ENCODE measurements at places on chromosomes 2 and 18. TPM values are rescaled to one million over a fixed set of nuclear protein-coding genes. Genes with fewer than 3 reads are reported as not detected.
A peak's percentile ranks its signal among the peaks of the same experiment; 100 is the strongest.

MATN3 gene
- 2.0 TPM for polyA plus RNA-seq

DNA sequence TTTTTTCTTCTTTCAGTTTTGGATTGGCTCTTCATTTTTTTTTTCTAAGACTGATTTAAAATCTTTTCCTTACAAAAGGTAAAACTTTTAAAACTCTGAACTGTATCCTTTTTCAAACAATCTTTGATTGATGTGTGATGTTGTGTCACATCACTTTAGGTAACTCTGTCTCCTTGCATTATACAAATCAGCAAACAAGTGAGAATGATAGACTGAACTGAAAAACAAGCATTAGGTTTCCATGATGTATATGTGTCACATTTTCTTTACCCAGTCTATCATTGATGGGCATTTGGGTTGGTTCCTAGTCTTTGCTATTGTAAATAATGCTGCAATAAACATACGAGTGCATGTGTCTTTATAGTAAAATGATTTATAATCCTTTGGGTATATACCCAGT, 655.7 kb downstream of the LRRTM4 start:
- DNase-seq = no peak

DNA sequence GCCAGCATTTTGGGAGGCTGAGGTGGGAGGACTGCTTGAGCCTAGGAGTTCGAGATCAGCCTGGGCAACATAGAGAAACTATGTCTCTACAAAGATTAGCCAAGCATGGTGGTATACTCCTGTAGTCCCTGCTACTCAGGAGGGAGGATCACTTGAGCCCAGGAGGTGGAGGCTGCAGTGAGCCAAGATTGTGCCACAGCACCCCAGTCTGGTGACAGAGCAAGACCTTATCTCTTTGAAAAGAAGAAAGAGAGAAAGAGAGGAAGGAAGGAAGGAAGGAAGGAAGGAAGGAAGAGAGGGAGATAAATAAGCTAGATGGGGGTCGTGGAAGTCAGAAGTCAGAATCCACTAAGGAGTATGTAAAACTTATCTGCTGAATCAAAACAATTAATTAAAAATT, 16.2 kb downstream of the GPR75 start:
- DNase-seq = no peak

DNA sequence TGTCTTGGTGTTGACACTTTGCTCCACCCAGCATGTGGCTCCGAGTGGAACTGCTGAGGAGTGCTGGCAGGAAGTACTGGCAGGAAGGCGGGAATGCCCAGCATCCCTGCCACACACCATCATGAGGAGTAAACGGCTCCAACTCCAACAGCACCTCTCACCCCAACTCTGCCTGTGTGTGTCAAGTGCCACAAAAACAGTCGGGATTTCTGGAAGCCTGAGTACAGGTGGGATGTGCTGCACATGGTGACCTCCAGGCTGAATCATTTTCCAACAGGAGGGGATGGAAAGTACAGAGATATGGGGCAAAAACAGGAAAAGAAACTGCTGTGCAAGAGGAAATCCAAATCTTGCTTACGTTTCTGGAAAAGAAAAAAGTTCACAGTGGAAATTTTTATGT, 53.6 kb downstream of the PARD6G start:
- no peak for DNase-seq

GRCh38 chr2:201779901-201780673, 646 bp downstream of the ALS2 start:
- peak; percentile 64 for DNase-seq

GRCh38 chr2:239748811-239749210, 276.3 kb downstream of the NDUFA10 start:
- DNase-seq = no peak

AGXT gene
- not detected for polyA plus RNA-seq

DNA sequence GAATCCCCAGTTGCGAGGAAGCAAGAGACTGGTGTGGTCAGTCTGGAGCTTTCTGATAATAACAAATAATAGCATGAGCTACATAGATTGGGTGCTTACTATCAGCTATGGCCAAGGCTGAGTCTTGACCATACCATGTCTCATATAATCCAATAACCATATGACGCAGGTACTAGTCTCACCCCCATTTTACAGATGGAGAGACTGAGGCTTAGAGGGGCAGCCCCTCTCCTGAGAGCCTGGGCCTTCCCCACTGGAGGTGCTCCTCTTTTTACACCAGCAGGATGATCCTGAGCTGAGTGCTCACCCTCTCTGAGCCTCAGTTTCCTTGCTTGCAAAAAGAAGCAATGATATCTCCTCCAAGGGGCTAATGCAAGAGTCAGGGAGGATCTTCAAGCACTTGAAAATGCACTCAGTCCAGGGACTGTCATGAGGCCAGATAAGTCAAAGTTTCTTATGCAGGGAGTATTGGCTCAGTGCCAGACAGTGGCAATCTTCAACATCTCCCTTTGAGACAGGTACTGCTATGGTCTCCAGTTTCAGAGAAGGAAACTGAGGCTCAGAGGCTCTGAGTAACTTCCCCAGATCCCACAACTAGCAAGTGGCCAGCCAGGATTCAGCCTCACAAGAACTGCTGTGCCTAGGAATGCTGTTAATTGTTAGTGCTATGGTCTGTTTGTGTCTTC, 149.7 kb downstream of the TFCP2L1 start:
- DNase-seq = no peak

SPATS2L gene
- 116 TPM for polyA plus RNA-seq

- no peak for DNase-seq
These were observed 21.6 kb downstream of the PXDN start for GRCh38 chr2:1722692-1723091.

DNA sequence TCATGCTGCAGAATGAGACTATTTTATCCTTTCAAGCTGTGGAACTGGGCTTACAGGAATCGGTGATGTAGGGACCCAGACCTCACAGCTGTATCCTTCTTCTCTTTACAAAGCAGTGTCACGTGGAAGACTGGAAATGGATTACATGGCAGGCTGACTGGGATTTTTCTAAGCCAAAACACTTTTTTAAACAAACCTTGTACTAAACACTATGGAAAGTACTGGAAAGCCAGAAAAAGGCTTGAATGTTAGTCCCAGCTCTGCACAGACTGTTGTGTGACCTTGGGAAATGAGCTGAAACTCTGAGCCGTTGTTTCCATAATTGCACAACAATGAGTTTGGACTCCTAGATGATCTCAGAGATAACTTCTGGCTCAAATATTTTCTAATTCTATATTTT, 7.6 kb upstream of the ADAM23 start:
- peak; percentile 41 for DNase-seq

GRCh38 chr2:234679741-234680687, 183.1 kb upstream of the ARL4C start:
- peak; percentile 91 for DNase-seq

HADHA gene
- 122 TPM for polyA plus RNA-seq

- DNase-seq = no peak
These were observed 260.7 kb upstream of the SESTD1 start for GRCh38 chr2:179525340-179525739.

DNA sequence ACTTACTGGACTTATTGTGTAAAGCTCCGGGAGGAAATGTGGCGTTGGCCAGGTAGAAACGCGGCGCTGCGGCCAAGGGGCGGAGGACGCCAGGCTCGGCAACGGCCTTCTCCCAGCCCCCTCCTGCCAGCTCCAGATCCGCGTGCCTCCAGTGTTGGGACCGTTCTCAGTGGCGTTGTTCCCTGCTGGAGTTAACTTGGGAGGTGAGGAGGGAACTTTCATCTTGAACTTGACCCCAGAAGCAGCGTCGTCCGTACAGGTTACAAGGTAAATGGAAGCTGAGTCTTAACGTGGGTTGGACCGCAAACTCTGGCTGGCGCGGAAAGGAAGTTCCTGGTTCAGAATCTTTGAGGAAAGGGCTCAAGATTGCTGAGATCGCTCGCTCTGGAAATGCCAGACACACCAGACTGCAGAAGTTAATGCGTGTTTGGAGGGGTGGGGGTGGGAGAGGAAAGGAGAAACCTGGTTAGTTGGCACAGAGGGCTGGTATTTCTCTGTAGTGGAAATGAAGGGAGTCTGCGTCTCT, 1.3 kb downstream of the TANC1 start:
- peak; percentile 55 for DNase-seq

UGT1A4 gene
- polyA plus RNA-seq = not detected

DNA sequence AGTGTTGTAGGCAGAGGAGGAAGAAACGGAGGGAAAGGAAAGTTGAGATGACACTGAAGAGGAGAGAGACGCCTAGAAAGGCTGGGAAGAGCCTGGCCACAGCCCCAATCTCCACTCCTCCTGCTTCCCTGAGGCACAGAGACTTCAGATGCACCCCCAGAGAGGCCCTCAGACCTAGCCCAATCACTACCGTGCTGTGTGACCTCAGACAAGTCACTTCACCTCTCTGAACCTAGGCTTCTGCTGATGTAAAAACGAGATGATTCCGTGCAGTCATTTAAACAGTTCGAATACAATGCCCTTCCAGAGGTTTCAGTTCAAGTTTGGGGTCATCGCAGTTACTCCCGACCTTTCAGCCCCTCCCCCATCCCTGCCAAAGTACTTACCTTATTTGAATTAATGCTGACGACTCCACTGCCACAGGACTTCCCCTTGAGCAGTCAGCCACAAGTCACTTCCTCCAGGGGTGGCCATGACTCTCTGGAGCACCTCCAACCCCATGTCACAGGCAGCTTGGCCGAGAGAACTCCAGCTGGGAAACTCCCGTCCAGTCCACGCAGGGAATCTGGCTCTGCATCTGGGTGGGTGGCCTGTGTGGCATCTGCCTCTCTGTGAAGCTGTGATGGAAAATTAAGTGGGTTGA, 105.2 kb upstream of the ID2 start:
- no peak for DNase-seq

LIMS3 gene
- 7.6 TPM for polyA plus RNA-seq

DNA sequence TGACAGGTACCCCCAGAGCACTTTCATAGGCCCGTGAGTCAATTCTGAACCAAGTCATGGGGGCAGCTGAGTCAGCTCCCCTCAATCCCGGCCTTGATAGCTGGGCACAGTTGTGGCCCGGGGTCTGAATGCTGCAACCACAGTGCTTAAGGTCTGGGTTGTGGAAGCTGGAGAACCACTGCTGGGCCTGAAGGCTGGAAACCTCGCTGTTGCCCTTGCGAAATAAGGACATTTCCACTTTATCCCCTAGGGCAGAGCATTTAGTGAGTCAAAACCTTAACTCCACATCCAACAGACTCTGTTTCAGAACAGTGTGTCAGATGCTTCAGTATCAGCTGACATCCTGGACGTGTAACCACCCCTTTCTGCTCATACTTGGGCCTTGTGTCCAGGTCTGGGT, 58.6 kb downstream of the SP110 start:
- DNase-seq = peak; percentile 76

DNA sequence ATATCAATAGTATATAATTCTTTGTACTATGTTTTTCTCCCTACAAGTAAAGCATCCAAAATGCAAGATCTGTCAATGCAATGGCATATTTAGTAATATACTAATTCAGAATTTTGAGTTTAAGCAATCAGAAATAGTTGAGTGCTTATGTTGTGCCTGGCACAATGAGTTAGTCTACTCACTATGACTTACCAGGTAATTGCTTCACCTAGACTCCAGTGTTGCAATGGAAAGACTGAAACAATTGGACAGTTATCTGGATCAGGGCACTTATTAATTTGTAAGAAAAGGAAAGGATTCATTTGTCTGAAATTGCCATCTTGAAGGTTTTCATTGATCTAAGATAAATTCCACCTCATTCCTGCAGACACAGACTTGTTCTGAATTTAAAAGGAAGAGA, 97.6 kb upstream of the TCF4 start:
- no peak for DNase-seq

DNA sequence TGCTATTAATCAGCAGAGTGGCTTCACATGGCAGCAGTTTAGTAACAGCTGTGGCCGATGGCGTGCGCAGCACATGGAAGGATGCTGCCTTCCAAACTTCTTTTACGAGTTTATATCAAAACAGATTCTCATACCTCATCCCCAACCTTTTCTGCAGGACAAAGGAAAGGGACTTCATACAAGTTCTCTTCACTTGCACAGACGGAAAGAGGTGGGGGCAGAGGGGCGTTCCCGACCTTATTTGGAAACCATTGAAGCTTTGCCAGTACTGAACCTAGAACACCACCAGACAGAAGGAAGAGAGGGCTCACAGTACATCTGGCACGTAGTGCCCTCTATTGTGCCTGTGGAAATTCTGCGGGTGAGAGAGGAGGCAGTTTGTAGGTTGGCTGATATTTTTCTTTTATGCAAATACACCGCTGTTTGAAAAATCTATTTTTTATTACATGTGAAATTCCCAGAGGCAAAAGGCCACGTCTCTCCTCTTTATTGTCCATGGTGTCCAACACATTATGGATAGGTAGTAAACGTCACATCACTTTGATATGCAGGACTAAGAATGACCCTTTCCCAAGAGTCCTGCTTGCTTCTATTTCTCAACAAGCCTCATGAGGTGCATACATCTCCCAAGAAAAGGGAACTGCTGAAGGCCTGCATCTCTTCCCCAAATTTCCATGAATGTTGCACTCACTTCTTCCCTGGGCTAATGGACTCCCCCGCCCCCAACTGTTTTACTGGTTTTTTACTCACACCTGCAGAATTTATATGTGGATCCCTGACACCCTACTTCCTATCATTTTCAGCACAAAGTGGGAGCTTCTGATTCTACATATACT, 31.3 kb downstream of the COLEC12 start:
- DNase-seq = no peak

OR6B2 gene
- not detected for polyA plus RNA-seq

SLC9A4 gene
- polyA plus RNA-seq = not detected

GRCh38 chr2:171180229-171180930, 19.7 kb upstream of the TLK1 start:
- DNase-seq = no peak

- DNase-seq = peak; percentile 49
These were observed 55.8 kb downstream of the ID2 start for GRCh38 chr2:8737571-8738175.

- no peak for DNase-seq
These were observed 114.3 kb downstream of the FIGN start for GRCh38 chr2:163621445-163622004.

GRCh38 chr2:171141320-171141719, 19.4 kb downstream of the TLK1 start:
- DNase-seq = peak; percentile 31

GRCh38 chr2:69628325-69629021, 15.1 kb downstream of the AAK1 start:
- DNase-seq = no peak

DNA sequence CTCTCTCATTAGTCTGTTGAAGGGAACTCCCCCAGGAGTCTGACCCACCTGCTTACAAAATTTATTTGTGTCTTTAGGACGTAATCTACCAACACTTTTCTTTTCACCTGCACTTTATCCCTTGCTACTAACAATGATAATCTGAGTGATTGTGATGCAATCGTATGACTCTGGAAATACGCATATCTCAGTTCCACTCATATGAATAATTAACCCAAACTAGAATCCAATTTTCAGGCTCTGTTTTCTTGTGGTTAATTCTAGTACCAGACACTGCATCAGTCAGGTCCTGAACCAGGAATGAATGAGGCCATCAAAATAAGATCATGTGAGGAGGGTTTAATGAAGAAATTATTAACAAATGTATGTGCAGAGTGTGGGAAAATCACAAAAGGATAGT, 158.4 kb upstream of the SRD5A2 start:
- no peak for DNase-seq

CXCR1 gene
- polyA plus RNA-seq = not detected

- peak; percentile 57 for DNase-seq
These were observed 5.4 kb downstream of the ACTR3 start for GRCh38 chr2:113895301-113895700.
